ENCODE measurements at places on chromosomes 2 and 18.

DNA sequence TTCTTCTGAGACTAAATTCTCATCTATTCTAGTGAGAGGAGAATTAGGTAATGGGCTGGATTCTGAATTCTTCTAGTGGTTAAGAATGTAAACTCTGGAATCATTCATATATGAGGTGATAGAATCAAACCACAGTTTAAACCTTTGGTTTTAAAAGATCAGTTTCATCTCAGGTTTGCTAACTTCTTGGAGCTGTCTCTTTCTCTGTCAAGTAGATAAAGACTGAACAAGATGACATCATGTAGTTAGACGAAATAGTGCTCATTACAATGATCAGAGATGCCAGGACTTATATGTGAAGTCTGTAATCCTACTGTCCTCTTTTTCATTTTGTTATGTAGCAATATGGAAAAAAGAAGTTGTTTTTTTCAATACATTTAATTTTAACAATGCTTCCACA is 4.9 kb downstream of the CEBPZOS start:
- no peak for DNase-seq

- no peak for DNase-seq
Measured at GRCh38 chr2:197011021-197011417, 84.5 kb upstream of the PGAP1 start.

DNA sequence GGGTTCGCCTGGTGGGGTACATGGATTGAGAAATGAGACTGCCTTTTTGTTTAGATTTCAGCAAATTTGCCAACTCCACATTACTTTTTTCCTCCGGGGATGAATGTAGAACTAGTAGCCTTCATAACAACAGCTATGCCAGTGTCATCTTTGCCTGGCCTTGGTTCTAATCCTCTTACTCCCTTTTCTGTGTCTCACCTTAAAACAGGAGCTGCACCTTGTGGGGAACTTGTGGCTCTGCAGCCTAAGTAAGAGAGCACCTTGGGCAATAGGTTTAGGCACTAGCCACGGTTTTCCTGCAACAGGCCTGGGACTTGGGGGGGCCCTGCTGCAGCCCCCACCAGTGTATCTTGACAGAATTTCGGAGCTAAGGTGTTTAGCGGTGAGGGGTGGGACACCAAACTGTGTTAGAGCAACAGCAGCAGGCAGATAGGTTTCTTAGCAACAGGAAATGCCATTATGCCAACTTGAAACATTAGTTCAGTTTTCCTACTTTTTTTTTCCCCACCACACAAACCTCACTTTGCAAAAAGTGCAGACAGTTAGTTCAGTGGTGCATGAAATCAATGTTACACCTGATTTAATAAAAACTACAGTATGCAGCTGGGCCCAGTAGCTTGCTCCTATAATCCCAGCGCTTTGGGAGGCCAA is 173.7 kb downstream of the PRKCE start:
- DNase-seq: no peak

DNA sequence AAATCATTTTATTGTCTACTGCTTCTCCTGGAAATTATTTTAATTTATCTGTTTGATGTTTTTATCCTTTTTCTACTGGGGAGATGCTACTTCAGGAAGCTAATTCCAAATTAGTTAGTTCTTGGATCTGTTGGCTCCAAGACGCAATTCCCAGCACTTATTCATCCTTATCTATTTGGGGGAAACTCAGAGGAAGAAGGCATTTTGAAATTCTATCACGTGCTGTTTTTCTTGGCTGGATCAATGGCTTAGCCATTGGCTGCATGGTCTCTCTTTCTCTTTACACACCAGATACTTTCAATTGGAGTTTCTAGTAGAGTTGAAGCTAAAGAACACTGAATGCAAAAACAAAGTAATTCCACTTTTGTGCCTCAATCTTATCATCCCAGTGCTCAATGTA is 98.3 kb downstream of the RAPGEF4 start:
- DNase-seq: no peak

GRCh38 chr2:10362096-10362897 is 59.6 kb downstream of the HPCAL1 start:
- no peak for DNase-seq

DNA sequence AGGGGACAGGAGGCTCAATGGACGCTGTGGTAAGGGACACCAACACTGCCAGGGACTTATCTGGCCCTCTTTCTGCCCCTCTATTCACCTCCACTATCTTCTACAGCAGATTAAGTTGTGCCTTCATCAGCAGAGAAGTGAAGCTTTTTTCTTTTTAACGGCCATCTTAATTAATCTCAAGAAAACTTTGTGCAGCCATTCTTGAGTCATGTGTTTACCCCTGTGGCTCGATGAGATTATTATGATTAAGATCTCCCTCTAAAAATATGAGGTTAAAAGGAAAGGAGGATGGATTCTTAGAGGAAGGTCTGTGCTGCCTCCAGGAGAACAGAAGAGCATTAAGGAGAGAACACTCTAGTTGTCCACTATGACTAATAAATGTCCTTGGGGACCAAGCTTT is 32.4 kb upstream of the DSC1 start:
- no peak for DNase-seq

DNA sequence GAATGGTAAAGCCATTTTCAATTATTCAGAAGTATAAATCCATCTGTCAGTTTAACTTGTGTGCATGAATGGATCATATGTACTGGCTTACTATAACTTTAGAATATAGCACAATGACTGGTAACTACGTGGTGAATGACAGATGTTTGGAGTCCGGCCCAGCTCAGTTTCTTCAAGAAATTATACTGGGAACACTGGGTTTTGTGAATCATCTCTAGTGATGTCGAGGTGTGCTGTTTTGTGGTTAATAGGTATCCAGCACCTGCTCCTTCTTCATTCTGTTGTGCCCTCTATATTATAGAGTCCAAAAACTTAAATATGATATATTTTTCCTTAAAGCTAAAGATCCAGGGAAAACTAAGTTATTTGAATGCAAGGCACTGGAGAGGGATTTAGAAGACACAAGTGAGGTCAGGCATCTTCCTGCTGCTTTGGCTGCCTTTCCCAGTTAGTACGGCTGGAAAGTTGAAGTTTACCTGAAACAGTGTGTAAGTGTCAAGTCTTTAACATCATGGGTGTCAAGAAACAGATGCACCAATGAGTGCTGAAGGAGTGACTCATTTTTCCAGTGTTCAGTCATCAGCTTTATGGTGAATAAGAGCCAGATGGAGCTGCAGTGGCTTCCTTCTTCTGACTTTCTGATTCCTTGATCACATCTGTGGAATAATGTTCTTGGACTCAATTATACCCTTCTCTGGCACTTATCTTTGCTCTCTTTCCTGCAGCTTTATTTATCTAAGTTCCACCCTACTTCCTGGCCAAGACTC is 1079.5 kb upstream of the CELF4 start:
- no peak for DNase-seq

- DNase-seq: no peak
Measured at GRCh38 chr2:28437149-28437835, 44.6 kb downstream of the FOSL2 start.

DNA sequence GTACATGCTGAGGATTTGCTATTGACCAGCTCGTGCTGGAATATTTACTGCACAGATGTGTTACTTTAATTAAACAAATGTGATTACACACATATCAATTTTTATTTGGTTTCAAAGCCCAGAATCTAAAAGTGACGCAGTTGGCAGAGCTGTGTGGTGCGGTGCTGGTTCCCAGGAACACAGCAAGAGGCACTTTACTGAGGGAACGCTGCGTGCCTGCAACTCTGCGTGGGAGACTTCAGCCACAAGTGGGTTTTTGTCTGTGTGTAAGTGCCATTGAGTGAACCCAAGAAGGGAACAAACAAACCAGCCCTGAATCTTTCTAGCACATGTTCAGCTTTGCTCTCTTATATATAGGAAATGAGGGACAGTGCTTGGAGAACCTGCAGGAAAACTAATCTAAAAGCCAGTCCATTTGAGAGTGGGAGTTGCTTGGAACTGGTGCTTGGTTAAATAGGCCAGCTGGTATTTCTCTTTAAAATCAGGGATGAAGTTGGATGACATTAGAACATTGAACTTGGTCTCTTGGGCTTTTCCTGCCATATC is 196.6 kb upstream of the CELF4 start:
- no peak for DNase-seq

GRCh38 chr2:146954544-146954943 is 890.3 kb upstream of the ACVR2A start:
- no peak for DNase-seq

DNA sequence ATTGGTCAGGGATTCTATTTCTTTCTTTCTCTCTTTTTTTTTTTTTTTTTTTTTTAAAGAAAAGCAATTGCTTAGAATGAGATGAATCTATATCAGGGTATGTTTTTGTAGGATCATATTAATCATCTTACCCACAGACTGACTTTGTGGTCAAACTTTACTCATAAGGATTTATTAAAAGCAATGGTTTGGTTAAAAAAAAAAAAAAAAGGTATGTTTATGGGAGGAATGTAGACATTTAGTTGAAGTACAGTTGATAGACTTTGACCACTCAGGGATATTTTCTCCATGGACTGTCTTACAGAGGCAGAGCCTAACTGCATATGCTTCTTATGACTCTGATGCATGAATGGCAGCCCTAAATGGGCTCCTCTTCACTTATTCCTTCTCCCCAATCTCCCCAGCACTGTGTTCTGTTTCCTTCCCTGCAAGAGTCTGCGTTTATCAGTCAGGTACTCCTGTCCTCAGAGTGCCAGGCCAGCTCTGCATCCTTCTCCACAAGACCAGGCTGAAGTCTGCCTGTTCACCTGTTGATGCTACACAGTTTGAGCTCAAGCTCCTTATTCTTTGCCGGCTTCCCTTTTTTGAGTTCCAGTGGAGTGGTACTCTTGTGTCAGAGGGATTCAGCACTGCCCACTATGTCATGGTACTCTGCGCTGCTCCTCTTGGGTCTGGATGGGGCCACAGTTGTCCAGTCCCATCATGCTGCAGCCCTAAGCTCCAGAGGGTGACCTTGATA is 24.3 kb downstream of the CRIM1 start:
- no peak for DNase-seq

- DNase-seq: no peak
Measured at GRCh38 chr2:191625016-191625415, 52.9 kb upstream of the NABP1 start.

DNA sequence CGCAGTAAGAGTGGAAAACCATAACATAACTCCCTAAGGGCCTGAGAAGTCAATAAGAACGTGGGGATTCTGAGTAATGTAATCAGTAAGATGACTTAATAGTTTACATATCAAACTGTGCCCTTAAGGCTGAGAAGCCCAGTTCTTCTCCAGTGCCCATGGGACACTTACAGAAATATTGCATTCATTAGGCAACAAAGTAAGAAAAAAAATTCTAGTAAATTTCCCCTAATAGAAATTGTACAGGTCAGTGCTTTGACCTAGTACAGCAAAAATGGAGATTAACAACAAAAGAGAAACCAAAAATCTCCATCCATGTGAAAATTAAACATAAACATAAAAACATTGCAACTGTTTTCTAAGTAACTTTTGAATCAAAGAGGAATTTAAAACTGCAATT is 139.8 kb upstream of the HS6ST1 start:
- no peak for DNase-seq

GRCh38 chr2:39403311-39403710 is 33.8 kb downstream of the MAP4K3 start:
- no peak for DNase-seq

DNA sequence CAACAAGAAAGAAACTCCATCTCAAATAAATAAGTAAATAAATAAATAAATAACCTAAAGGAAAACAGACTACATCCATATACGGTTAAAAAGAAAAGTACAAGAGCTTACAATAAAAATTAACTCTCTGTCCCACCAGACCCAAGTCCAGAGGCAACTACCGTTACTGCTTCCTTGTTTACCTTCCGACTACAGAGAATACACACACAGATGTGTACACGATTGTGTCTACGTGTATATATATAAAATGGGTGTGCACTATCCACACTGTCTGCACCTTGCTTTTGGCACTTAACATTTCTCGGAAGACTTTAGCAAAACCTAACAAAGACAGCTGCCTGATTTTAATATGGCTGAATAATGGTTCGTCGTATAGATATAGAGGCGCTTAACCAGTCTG is 69.9 kb downstream of the ACTR2 start:
- no peak for DNase-seq

DNA sequence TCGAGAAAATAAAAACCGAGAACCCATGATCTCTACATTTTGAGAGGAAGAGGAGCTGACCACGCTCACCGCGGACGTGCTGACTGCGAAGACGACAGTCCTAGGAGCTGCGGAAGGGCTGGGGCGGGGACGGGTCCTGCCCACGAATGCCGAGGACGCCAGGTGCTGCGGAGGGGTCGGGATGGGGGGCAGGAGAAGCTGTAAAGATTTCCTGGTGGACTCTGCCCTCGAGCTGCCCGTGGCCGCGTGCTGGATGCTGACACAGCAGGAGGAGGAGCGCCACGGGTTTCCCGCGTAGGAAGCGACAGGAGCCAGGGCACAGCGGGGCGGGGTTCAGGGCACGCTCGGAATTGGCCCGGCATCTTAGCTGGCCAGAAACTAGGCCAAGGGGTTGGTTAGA is 22.2 kb downstream of the ZSCAN30 start:
- DNase-seq: no peak

DNA sequence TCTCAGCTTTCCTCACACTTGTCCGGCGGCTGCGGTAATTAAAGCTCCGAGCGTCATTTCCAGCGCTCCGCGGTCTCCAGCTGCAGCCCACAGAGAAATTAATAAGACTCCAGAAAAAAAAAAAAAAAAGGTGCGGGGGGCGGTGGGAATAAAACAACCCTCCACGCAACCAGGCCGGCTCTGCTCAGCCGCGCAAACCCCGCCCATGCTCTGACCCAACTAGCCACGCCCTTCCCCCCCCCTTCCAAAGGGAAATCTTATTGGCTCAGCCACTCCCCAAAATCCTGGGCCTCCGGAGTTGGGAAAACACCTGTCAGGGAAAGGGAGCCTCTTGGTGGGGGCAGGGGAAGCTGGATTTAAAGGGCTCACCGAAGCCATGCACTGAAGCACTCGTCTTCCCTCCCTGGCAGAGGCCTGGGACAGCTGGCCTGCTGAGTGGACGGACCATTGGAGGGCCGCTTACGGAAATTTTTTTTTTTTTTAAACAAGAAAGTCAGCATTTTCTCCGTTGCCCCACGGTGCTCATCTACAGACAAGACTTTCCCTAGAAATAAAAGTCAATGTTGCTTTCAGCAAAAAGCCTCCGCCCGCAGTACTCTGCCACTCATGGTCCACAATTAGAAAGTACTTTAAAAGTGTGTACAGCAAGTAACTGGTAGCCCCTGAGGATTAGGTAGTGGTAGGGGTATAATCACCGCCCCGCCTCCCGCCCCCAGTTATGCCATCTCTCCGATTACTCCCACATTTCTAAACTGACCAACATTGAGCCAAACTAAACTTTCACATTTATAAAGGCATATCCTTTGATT is 674 bp upstream of the ERBB4 start:
- DNase-seq: no peak

GRCh38 chr2:66084948-66085590 is 349.9 kb upstream of the MEIS1 start:
- DNase-seq: no peak

GRCh38 chr2:154263206-154263605 is 391.5 kb downstream of the GALNT13 start:
- DNase-seq: no peak
